CD8-positive, alpha-beta memory T cell (primary cell): ENCODE measurements at places on chromosomes 11 and 22. TPM values are rescaled to one million over a fixed set of nuclear protein-coding genes. Genes with fewer than 3 reads are reported as not detected.

Gene KCNK4
- total RNA-seq = not detected

Gene TBX1
- not detected for total RNA-seq

Gene RNF169
- 13.4 TPM for total RNA-seq

Gene TSKU
- 0.13 TPM for total RNA-seq

Gene PSMA1
- total RNA-seq = 337 TPM

Gene OR5T1
- total RNA-seq = not detected

Gene B3GAT1
- 0.44 TPM for total RNA-seq

DNA sequence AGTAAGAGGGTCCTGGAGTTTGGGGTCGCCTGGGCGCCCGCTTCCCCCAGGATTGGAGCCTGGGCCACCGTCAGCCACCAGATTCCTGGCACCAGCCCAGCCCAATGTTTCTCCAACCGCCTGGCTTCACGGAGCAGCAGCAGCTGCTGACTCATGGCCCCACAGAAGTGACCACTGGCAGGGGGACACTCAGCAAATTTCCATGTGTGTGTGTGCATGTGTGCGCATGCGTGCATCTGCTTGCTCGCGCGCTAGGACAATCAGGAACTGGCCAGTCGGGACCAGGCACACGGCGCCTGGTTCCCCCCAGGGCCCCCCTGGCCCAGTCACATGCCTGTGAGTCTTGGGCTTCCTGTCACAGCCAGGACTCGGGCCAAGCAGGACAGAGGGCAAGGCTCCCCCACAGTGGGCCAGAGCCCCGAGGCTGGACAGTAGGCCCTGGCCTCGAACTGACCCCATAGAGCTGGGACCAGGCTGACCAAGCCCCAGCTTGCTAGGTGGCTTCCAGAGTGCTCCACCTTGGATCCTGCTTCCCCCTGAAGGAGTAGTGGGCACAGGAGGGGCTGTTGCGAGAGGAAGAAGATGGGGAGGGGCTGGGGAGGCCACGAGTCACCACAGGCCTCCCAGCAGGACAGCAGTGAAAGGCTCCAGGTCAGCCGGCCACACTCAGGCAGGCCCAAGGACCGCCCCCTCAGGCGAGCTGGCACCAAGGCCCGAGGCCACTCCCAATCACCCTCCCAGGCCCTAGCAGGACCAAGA lies 3.2 kb downstream of the CTSD start:
- no peak for DNase-seq

GRCh38 chr11:3977078-3977477 lies 117.5 kb upstream of the RRM1 start:
- no peak for DNase-seq

DNA sequence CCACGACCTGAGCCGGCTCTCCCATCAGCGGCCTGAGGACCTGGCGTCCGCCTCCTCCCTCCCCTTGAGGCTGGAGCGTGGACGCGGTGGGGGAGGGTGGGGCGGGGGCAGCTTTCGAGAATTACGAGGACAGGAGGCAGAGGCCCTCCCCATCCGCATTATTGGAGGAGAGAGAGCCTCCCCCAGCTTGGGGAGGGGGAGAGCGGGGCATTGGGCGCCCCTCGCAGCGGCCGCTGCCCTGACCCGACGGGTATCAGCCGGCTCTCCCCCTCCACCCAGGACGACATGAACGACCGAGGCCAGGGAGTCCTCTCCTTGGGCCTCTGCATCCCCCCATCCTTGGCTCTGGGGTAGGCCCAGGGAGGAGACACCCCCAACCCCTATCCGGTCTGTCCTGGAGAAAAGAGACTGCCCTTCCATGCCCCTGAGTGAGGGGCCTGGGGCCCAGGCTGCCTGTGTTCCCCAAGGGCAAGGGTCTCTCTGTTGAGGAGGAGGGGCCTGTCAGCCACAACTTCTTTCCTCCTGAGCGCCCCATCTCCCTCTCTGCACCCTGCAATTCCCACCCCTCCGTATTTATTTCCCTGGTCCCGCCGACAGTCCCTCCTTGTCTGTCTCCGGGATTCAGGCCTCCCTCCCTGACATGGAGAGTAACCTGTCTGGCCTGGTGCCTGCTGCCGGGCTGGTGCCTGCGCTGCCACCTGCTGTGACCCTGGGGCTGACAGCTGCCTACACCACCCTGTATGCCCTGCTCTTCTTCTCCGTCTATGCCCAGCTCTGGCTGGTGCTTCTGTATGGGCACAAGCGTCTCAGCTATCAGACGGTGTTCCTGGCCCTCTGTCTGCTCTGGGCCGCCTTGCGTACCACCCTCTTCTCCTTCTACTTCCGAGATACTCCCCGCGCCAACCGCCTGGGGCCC lies 495 bp downstream of the GPR137 start:
- no peak for DNase-seq

GRCh38 chr11:44620328-44620725 lies 54.9 kb downstream of the CD82 start:
- no peak for DNase-seq

DNA sequence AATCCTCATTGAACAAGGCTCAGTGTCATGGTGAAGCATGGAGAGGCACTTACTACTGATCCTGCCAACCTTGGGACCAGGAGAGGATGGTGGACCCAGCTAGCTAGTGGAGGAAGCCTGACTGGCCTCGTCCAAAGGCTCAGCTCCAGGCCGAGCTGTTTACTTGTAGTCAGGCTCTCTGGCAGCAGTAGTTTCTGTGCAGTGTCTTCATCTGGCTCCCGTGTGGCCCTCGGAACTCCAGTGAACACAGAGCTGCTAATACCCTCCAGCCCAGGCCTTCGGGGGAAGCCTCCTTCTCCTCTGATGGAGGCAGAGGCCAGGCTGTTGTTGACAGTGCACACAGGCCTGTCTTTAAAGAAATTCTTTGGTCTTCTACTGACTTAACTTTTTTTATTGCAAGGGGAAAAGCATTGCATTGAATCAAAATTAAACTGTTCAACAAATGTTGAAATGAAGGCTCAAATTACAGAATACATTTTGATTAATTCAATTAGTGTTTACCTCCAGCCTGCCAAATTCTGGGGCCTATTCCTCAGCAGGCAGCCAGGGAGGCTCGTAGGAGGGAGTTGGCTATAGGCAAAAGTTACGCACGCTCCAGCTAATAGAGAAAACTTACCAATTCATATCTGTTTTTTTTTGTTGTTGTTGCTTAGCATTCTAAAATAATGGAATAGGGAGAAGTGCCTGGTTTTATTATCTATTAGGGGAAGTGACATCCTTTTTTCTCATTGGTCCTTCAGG lies 18.8 kb downstream of the PPFIBP2 start:
- DNase-seq = no peak

- no peak for DNase-seq
Observed at GRCh38 chr22:20866736-20867135, 7.9 kb downstream of the SNAP29 start.

DNA sequence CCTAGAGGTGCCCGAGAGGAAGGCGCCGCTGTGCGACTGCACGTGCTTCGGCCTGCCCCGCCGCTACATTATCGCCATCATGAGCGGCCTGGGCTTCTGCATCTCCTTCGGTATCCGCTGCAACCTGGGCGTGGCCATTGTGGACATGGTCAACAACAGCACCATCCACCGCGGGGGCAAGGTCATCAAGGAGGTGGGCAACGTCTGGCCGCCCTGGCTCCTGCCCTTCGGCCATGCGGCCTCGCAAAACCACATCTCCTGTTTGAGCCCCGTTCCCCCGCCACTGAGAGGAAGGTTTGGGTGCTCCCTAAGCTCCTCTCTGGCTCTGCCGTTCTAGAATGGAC lies 3.4 kb downstream of the SLC17A6 start:
- DNase-seq = no peak

DNA sequence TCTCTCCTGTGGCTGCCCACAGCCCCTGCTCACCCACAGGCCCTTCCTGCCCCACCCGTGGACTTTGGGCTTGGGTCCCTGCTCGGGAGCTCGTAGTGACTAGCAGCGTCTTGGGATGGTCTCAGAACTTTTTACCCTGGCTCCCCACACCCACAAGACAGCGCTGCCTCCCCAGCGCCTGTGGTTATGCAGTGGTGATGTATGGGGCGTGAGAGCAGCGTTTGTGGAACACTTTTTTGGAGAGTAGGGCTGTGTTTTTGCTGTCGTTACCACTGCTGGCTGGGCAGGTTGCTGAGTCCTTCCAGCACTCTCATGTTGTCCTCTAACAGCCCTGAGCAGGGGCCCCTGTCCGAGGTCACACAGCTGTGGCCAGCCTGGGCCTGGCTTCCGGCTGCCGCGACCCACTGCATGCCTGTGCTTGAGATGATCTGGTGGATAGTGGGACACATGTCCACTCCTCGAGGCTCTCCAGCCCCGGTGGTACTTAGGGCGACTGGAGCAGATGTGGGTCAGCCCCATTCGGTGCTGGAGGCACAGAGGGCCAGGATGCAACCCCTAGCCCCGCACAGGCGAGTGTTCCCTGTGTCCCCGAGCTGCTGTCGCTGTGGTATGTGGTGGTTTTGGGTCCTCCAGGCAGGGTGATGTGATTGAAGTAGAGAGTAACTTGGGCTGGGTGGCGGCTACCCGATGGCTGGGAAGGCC lies 7.1 kb upstream of the GRAMD4 start:
- peak; percentile 33 for DNase-seq

DNA sequence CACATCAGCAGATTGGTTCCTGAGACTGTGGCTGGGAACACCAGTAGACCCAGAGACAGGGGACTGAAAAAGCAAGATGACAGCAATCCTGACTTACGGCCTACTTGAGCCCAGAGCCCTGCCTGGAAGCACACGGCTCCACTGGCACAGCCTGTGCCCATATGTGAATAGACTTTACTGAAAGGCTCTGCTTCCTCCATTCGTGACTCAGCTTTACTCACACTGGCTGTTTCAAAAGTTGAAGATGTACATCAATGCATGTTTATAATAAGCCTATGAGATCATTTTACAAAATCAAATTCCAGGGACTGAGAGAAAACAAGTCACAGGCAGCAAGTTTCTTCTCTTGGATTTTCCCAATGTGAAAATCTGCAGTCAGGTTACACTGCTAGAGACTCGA lies 134.6 kb upstream of the TEAD1 start:
- no peak for DNase-seq

DNA sequence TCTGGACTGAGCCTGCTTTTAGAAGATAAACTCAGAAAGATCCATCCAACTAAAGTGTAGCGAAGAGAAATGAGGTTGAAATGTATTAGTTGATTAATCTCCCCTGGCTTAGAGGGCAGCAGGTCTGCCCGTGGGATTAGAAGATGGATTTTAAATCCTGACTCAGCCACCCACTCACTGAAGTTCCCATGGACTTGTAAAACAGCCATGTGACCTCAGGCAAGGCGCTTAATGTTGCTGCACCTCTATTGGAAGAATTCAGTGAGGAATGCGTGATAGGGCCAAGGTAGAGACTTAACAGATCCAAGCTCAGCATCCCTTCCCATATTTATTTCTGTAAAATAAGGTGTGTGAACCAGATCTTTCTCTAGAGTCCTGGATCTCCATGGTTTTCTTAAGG lies 45.1 kb upstream of the ELF5 start:
- DNase-seq = no peak

DNA sequence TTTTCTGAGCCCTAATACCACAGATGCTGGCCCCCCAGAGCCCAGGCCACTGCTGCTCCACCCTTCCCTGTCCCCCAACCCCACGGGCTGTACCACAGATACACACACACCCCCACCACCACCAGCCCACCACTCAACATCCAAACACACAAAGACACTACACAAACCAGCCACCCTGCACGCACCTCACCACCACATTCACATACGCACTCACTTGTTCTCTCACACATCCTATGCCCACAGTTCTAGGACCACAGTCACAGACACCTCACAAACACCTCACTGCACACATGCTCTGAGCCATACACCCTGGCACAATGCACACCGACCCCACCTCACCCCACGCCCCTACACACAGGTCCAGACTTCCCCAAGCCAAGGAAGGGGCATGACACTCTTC lies 22.5 kb upstream of the OAF start:
- no peak for DNase-seq

DNA sequence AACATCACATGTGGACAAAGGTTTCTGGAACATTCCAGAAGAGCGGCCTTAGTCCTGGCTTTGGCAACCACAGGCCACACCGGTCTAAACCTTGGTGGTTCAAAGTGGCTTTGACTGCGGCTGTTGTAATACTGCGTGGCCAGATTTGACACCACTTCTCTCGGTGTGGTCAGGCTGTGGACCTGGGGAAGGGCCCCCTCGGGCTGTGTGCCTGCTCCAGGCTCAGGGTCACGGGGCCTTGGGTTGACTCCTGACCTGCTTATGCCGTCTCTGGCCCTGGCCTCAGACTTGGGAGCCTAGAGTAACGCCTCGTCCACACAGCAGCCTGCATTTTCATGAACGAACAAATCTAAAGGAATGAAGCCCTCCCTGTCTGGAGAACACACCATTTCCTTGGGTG lies 118.0 kb downstream of the PHF21B start:
- DNase-seq = no peak

GRCh38 chr11:123143476-123143875 lies 51.6 kb downstream of the CLMP start:
- no peak for DNase-seq

DNA sequence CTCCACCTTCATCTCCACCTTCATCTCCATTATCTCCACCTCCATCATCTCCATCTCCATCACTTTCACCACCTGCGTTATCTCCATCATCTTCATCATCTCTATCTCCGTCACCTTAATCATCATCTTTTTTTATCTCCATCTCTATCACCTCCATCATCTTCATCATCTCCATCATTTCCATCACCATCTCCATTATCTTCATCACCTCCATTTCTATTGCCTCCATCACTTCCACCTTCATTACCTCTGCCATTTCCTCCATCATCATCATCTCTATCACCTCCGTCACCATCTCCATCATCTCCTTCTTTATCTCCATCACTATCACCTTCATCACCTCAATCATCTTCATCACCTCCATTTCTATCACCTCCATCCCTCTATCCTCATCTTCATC lies 573.5 kb downstream of the TBC1D22A start:
- DNase-seq = no peak

DNA sequence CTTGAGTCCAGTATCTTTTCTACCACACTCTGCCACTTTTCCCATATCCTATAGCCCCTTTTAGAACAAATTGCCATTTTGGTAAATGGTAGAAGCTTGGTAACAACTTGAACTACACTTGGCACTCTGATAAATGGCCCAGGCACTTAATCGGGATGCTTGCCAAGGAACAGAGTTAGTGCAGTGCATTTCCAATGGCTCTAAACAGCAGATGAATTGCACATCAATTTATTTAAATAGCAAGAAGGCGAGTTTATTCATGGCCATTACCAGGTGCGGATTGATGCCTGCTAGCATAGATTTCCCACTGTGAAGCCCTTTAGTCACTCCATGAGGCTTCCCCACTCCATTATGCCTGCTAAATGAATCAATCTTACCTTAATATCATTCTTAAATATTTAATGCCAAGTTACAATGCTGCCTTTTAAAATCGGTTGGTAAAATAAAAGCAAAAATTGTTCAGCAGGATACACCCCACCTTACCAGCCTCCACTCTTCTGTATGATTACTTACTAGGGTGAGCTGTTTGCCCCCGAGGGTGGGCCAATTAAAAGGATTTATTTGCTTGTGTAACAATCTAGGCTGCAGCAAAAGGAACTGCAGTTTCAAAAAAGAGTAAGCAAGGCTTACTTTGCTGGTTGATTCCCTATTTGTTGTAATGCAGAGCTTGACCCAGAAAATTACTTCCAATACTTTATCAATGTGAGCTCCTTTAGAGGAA lies 136.0 kb upstream of the ARHGAP42 start:
- DNase-seq = no peak

GRCh38 chr22:20569059-20570058 lies 61.9 kb downstream of the MED15 start:
- peak; percentile 94 for DNase-seq

GRCh38 chr11:33185756-33186155 lies 24.5 kb upstream of the CSTF3 start:
- no peak for DNase-seq
